HS-5 (cell line): ENCODE measurements at places on chromosomes 16 and 17.

DNA sequence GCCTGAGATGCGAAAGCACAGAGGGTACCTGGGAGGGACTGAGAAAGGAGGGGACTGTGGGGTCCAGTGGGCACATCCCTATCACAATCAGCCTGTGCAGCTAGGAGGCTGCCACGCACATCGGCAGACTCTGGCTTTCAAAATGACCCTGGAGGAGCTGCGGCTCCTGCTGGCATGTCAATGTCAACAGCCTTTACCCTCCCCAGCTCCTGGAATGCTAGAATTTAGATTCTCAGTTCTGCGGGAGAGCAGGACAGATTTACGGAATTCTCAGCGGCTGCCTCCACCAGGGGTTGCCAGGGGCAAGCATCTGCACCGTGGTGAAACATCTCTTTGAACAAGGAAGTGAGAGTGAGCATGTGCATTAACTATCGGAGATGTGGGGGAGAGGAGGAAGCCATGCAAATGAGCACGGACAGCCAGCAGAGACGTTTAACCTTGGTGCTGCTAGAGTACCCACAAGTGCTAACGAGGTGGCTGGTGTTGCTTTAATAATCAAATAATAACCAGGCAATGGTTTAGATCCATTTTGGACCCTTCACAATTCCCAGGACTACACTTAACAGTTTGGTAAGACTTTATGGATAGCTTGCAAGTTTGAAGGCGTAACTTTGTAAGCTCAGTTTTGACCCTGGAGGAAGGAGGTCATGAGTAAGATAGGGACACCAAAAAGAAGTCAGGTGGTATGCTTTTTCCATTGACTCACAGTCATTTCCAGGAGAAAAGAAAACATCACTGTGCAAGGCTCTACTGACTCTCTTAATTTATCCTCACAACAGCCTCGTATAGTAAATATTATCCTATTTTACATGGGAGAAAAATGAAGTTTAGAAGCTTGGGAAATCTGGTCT is 54.1 kb downstream of the XYLT1 start:
- DNase-seq, result no peak

DNA sequence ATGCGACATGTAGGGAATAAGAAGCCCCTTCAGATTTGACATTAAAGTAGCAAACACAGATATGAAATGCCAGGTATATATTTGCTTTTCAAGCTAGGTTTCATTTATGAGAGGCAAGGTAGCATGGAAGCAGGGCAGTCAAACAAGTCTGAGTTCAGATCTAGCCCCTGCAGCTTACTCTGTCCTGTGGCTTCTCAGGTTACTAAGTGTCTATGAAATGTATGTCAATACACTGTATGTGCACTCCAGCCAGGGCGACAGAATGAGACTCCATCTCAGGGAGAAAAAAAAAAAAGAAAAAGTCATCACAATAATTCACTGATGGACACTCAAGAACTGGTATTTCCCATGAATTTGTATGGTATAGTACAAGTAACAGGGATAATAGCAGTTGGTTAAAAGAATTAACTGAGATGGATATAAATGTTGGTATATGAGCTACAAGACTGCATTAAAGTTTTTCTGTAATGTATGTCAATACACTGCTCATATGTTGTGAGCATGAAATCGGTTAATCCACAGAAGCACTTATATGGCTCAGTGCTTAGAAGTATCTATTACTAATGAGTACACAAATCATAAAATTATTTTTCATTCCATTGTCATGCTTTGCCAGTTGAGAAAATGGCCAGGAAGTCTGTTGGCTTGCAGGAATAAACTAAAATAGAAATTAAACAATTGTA is 2.9 kb upstream of the WSB1 start:
- DNase-seq, result no peak

GRCh38 chr17:17740615-17741348 is 59.5 kb downstream of the RAI1 start:
- no peak for DNase-seq

- no peak for DNase-seq
Observed at GRCh38 chr17:81419319-81419885, 24.1 kb downstream of the BAHCC1 start.

DNA sequence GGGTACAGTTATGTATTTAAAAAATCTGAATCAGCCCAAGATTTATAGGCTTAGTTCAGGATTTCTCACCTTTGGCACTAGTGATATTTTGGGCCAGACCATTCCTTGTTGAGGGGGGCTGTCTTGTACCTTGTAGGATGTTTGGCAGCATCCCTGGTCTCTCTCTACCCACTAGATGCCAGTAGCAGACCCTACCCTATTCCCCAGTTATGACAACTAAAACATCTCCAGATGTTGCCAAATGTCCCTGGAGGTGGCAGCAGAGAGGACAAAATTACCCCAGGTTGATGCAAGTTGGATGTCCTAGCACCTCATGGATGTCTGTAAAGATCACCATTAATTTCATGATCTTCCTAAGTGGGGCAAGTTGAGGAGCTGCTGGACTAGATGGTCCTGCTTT is 45.8 kb downstream of the SYT17 start:
- no peak for DNase-seq

DNA sequence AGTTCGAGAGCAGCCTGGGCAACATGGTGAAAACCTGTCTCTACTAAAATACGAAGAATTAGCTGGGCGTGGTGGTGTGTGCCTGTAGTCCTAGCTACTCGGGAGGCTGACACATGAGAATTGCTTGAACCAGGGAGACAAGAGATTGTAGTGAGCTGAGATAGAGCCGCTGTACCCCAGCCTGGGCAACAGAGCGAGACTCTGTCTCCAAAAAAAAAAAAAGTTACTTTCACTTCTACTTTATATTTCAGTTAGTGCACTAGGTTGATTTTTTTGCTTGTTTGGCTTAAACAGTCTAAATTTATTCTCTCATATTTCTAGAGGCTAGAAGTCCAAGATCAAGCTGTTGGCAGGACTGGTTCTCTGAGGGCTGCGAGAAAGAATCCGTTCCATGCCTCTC is 13.4 kb downstream of the CCDC102A start:
- DNase-seq, result no peak
